ENCODE measurements at places on chromosomes 12 and 14.

- no peak for DNase-seq
These were observed 24.8 kb downstream of the FOS start for GRCh38 chr14:75303381-75303789.

DNA sequence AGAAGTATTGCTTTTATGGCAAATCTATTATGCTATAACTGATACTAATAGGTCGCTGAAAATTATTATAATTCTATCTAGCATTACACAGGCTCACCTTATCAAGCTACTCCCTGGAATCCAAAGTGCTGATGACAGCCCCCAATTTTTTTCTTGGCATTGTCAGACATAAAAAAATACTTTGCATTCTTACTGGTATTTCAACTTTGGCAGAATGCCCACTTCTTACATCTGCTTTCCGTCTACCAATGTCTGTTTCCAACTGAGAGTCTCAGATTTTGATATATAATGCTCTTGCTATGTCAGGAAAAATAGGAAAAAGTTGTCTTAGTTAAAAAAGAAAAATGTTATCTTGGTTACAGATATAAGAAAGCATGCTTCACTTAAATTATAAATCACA, 615.4 kb downstream of the C12orf50 start:
- peak; percentile 8 for DNase-seq

- DNase-seq = no peak
These were observed 125.9 kb upstream of the ATF1 start for GRCh38 chr12:50637870-50638481.

- no peak for DNase-seq
These were observed 271.2 kb upstream of the NAV3 start for GRCh38 chr12:77559400-77560074.

DNA sequence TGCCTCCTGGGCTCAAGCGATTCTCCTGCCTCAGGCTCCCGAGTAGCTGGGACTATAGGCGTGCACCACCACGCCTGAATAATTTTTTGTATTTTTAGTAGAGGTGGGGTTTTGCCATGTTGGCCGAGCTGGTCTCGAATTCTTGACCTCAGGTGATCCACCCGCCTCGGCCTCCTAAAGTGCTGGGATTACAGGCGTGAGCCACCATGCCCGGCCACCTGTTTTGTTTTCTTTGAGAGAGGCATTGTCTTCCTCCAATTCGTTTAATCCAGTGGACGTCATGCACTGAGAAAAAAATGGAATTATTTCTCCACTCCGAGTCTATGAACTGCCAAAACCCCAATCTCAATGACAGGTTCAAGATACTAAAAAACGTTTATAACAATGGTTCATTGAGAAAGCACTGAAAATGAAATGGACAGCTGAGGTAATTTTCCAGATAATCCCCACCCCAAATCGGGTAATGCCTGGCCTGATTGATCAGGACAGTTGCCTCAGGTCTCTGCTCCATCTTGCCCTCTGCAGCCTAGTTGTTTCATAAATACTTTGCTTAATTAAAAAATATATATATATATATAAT, 132.7 kb upstream of the PARP11 start:
- no peak for DNase-seq

- DNase-seq = no peak
These were observed 26.7 kb upstream of the ELK3 start for GRCh38 chr12:96167492-96167891.
